Stimulated activated CD8-positive, alpha-beta memory T cell treated with anti-CD3 and anti-CD28 coated beads, Interleukin-2, amount 100 ng/mL, for 1 hour (primary cell): ENCODE measurements at places on chromosomes 16 and 17.

- DNase-seq = no peak
Measured at GRCh38 chr17:16940116-16940881, 31.6 kb downstream of the TNFRSF13B start.

GRCh38 chr17:72249441-72249840 lies 128.6 kb downstream of the SOX9 start:
- DNase-seq = no peak

DNA sequence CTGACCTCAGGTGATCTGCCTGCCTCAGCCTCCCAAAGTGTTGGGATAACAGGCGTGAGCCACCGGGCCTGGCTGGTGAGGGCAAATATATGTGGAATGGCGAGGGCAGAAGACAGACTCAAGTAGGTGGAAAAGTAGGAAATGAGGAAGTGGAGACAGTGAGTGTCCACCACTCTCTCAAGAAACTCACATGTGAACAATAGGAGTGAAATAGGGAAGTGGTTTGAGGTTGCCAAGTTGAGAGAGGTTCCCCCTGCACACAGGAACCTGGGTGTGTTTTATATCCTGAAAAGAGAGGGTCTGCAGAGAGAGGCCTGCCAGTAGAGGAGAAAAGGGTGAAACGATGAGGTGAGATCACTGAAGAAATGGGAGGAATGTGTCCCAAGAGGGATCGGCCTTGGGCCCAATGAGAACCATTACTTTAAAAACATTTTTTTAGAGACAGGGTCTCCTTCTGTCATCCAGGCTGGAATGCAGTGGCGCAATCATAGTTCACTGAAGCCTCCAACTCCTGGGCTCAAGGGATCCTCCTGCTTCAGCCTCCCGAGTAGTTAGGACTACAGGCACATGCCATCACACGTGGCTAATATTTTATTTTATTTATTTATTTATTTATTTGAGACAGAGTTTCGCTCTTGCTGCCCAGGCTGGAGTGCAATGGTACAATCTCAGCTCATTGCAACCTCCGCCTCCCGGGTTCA lies 17.1 kb upstream of the CORO1A start:
- DNase-seq = no peak

DNA sequence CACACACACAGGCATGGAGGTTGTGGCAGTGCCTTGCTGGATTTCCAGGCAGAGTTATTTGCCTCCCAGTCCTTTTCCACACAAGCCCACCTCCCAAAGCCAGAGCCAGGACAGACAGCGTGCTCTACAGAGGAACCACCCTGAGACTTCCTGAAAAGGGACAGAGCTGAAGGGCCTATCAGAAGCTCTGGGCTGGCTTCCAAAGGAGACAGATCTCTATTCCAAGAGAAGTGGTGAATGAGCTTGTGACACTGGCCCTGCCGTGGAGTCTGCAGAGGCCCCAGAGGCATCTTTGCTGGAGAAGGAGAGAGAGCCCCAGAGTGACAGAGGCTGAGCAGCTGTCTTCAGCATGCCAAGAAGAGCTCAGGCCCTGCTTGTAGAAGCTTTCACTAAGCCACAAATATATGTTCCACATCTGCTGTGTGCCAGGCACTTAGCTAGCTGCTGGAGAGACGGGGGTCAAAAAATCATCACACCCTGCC lies 8.3 kb upstream of the LPCAT2 start:
- no peak for DNase-seq

GRCh38 chr17:10499950-10500349 lies 18.4 kb downstream of the MYH1 start:
- no peak for DNase-seq

DNA sequence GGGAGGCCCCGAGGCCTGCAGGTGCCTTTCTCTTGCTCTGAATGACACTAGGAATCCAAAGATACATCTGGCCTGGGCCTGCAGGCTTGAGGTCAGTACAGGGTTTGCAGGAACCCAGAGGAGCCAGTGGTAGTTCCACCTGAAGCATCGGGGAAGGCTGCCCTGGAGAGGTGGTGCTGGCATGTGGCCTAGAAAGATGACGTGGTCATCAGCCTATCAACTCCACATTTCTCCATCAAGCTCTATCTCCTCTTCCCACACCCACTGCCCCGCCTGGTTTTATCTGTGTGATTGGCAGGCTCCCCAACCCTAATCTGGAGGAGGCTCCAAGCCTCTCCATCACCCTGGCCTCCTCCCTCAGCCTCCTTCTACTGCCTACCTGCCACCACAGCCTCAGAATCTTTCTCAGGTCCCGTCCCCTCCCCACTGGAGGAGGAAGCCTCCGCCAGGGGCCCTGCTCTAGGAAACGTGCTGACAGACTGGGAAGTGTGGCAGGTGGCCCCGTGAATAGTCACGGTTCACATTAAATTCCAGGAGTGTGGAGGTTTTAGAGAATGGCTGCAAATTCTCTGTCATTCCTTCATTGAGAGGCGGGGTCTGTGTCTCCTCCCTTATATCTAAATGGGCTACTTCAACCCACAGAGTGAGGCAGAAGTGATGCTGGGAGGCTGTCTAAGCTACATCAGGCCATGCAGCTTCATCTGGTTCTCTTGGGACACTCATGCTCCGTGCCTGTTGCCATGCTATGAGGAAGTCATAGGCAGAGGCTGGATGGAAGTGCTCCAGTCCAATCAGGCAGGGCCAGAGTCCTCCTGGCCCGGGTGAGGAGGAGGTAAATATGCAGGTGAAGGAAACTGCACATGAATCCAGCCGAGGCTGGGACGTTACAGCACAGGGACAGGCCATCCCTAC lies 11.4 kb upstream of the MAP2K3 start:
- no peak for DNase-seq

DNA sequence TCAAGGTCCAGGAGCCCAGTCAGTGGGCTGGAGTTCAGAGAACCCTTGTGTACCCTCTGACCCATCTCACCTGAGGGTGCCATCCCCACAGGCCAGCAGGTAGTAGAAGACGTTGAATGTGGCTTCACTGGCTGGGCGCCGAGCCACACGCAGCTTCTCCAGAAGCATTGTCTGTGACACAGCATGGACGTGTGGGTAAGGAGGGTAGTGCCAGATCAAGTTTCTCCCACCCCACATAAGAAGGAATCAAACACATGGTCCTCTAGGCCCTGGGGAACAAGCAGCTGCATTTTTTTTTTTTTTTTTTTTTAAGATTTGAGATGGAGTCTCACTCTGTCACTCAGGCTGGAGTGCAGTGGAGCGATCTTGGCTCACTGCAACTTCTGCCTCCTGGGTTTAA lies 60.9 kb downstream of the MYO18A start:
- DNase-seq = no peak

DNA sequence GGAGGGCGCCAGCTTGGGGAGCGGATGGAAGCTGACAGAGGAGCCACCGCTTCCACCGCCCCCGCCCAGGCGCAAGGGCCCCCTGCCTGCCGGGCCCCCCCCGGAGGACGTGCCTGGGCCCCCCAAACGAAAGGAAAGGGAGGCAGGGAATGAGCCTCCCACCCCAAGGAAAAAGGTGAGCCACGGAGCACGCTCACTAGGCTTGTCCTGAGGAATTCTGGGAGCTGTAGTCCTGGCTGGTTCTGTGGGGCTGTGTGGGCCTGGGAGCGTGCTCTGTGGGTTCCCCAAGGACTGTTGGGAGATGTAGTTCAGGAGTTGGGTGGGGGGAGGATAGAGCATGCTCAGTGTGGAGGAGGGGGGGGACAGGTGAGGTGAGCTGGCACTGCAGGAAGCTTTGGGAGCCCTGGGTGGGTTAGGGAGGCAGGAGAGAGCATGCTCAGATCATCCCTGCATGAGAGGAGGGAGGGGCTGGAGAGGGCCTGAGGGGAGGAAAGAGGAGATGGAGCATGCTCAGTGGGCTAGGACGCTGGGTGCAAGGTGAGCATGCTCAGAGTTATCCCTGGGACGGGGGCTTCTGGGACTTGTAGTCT lies 4.5 kb downstream of the FBXL19 start:
- DNase-seq = no peak

- no peak for DNase-seq
Measured at GRCh38 chr17:13212860-13213259, 195.0 kb upstream of the ELAC2 start.

- DNase-seq = no peak
Measured at GRCh38 chr17:1267471-1267943, 2.7 kb upstream of the BHLHA9 start.

- DNase-seq = no peak
Measured at GRCh38 chr17:37719866-37720265, 25.0 kb downstream of the HNF1B start.

DNA sequence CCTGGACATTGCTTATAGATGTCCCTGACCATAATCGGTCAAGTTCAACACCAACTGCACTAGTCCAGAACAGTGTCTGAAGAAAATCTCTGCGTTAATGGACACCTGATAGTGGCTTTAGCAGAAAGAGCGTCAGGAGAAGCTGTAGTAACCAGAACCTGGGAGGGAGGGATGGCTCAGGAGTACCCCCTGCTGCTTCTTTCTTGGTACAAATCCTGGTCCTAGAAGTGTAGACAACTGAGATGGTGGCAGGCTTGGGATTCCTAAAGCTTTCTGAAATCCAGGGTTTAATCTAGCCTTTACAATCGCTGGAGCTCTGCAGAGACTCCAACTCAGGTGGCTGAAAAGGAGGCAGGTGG lies 5.4 kb downstream of the MAP3K14 start:
- DNase-seq = no peak

- DNase-seq = no peak
Measured at GRCh38 chr16:81310045-81310644, 4.6 kb upstream of the GAN start.

DNA sequence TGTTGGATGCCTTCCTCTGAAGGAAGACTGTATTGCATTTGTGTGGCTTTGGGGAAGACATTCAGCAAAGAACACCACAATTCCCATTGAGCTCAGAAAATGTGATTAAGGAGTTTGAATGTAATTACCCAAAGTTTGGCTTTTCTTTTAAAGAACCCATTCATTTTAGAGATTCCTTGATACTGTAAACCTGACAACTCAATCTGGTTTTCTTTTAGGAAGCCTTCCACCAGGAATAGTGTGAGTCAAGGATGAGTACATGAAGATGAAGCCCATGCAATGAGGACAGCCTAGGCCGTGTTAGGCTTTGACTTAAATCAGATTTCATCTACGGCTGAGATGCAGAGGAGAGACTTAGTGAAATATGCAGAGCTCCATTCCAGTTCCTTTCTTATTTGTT lies 271.7 kb upstream of the TBX2 start:
- no peak for DNase-seq
